ENCODE measurements at places on chromosomes 16 and 17. TPM values are rescaled to one million over a fixed set of nuclear protein-coding genes. Genes with fewer than 3 reads are reported as not detected.

The CES1 gene
- total RNA-seq = not detected

The QRICH2 gene
- total RNA-seq = 3.8 TPM

The CCL1 gene
- total RNA-seq = not detected

The DRC7 gene
- total RNA-seq = under 0.01 TPM

The EVI2B gene
- not detected for total RNA-seq

The DRC3 gene
- total RNA-seq = 2.6 TPM

The SEPTIN1 gene
- total RNA-seq = 0.39 TPM

The ASB16 gene
- total RNA-seq = not detected

The ZG16B gene
- not detected for total RNA-seq

The SRP68 gene
- total RNA-seq = 31.8 TPM

The MFSD6L gene
- not detected for total RNA-seq

The SPN gene
- total RNA-seq = not detected

The RAPGEFL1 gene
- 2.7 TPM for total RNA-seq

Measured in placental epithelial cell (primary cell).